ENCODE measurements at places on chromosomes 3 and 15.
A peak's percentile ranks its signal among the peaks of the same experiment; 100 is the strongest.

DNA sequence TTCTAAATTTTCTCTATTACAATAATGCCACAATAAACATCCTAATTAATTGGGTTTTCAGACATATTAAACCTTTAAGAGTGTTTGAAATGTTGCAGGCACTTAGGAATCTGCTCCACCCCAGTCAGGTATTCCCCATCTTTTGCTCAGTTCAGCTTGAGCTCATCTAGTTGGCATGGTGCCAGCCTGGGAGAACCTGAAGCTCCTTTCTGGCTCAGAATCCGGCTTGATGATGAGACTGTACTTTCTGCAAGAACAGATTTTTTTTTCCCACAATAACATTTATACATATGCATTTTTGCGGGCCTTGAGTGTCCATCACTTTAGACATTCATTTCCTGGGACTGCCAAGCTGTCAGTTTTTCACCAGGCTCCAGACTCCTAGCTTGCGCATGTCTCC lies 7.7 kb upstream of the OXSR1 start:
- peak; percentile 32 for DNase-seq

GRCh38 chr3:7682822-7683229 lies 818.8 kb upstream of the LMCD1 start:
- no peak for DNase-seq

DNA sequence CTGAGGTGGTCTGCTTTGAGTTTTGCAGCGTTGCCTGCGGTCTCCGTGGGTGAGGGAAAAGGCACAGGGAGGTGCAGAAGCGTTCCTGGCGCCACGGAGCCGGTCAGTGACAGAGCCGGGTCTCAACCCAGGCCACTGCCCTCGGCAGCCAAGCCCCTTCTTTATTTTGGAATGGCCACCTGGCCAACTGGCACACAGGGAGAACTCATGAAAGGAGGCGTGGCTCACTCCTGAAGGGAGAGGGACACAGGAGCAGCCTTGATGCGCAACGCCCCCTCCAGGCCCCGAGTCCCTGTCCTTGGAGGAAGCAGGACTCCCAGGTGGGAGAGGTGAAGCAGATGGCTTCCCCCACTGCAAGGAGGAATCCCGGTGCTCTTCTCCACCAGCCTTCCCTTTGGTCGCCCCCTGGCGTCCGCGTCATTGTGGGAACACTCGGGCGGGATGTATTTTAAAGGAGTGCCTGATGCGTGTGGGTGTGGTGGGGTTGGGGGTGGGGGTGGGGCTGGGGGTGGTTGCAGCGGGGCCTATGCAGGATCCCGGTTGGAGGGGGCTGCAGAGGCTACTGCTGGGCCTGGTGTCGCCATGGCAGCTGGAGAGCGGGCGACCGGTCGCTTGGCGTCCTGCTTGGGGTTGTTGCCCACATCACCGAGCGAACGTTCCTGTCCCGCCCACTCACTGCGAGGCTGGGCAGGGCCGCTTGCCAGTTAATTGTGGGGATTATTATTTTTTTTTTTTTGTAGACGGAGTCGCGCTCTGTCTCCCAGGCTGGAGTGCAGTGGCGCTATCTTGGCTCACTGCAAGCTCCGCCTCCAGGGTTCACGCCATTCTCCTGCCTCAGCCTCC lies 32.6 kb downstream of the APBA2 start:
- DNase-seq: no peak

DNA sequence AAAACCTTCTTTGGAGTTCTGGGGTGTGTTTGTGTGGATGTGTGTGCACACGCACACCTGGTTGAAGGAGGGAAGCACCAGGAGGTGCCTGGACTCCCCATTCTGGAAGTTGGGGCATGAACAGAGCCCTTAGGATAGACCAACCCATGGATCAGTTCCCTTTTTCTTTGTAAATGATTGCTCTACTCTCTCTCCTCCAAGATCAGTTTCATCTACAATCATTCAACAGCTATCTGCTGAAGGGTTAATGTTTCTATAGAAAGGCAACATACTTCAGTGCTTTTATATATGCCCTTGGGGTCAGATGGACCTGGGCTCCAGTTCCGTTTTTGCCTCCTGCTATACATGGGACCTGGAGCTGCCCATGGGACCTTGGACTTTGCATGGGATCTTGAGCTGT lies 352.1 kb upstream of the CFAP20DC start:
- no peak for DNase-seq

DNA sequence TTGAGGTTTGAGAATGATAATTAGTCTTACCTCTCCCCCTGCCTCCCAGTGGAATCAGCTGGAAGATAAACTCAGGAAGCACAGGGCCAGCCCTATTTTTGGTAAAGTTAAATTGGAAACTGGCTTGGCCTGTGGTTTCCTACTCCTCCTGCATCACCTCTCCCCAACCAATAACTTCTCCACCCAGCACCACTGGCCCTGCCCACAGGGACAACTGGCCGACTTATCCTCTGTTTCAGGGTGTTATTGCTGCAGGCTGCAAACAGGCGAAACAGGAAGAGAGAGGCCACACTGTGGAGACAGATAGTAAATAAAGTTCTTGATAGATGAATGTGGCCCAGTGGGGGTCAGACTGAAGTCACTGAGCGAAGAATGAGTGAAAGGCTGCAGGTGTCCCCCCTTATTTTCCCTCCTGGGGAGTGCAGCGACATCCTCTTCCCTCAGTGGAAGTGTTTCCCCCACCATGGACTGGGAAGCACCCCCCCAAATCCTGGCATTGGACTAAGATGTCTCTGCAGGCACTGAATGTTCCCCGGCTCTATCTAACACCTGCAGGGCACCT lies 47.1 kb downstream of the PDIA5 start:
- no peak for DNase-seq

- no peak for DNase-seq
Measured at GRCh38 chr3:40645883-40646282, 121.1 kb downstream of the ZNF621 start.

- DNase-seq: peak; percentile 34
Measured at GRCh38 chr3:172040078-172040980, 951 bp downstream of the FNDC3B start.

DNA sequence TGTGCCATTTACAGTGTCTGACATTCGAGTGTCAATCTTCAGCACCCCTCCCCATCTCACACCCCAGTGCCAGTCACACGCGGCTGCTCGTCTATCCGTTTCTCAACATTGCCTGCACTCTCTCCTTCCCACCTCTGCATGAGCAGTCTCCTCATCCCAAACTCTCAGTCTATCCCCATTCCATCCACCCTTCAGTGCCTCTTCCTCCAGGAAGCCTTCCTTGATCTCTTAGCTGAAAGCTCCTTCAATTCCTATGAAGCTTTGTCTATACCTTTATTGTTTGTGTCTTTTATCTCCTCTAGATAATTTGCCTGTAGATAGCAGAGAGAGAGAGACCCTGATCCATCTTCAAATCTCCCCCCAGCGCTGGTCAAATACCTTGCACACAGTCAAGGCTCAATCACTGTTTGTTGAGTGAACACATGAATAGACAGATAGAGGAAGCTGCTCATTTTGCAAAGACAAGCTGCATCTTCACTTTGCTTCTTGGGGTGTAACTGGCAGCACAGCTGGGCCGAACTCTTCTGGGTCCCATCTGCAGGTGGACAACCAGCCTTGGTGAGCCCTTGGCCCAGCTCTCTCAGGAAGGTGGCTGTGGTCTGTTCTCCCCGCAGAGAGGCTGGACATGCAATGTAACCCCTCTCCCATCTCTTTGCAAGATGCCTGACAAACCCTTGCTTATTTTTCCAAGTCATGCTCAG lies 52.8 kb downstream of the ITGA11 start:
- no peak for DNase-seq

GRCh38 chr3:18012436-18012835 lies 270.0 kb upstream of the TBC1D5 start:
- DNase-seq: no peak

- no peak for DNase-seq
Measured at GRCh38 chr15:79884204-79884596, 12.6 kb downstream of the MTHFS start.

DNA sequence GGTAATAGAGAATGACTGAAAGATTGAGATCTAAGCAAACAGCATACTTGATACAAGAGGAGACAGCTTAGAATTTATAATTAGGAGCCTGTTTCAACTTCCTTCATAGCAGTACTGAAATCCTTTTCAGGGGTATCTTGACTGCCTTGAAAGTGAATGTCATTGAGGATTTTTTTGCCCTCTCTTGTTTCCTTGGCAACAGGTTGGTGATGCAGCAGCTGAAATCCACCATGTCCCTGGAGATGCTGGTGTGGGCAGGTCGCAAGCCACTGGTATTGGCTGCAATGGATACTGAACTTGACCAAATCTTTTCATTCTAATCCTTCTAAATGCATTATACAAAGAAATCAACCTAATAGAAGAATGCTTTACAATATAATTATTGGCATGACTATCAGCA lies 59.3 kb upstream of the GAP43 start:
- no peak for DNase-seq

GRCh38 chr3:67018105-67018788 lies 20.1 kb downstream of the KBTBD8 start:
- peak; percentile 45 for DNase-seq

DNA sequence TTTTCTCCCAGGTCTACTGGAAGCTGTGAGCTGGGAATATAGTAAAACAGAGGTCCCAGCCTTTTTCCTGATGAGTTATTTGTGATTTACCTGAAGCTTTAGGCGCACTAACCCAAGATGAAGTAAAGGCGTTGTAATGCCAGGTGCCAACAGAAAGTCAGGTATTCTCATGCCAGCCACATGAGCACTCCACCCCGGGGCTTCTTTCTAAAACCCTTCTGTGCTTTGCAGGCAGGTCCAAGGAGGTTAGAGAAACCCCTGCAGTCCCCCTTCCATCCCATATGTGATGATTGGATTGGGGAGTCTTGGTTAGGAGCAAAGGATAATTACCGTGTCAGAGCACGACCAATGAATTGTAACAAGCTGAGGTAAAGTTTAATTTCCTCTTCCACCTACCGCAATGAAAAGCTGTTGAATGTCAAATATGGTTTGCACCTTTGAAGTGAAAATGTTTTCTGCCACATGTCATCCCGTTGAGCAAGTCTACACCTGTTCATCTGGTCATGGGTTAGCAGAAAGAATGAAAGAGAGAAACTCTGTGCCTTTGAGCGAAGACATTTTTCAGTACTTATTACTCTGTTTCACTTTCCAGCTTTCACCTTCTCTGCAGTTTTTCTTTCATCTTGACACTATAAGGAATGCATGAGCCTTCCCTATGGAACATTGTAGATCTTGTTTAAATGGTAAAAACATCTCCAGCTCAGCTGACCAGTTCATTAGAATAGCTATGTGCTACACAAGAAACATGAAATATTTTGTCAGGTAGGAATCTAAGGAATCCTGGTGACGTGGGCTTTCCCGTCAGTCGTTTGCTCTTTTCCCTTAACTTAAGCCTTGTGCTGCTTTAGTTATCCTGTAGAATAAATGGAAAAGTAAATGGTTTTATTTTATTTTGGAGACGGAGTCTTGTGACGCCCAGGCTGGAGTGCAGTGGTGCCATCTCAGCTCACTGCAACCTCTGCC lies 204.6 kb upstream of the IL12A start:
- no peak for DNase-seq

GRCh38 chr3:41370307-41370706 lies 171.0 kb downstream of the CTNNB1 start:
- no peak for DNase-seq

- DNase-seq: no peak
Measured at GRCh38 chr15:63608989-63609388, 11.8 kb downstream of the FBXL22 start.

DNA sequence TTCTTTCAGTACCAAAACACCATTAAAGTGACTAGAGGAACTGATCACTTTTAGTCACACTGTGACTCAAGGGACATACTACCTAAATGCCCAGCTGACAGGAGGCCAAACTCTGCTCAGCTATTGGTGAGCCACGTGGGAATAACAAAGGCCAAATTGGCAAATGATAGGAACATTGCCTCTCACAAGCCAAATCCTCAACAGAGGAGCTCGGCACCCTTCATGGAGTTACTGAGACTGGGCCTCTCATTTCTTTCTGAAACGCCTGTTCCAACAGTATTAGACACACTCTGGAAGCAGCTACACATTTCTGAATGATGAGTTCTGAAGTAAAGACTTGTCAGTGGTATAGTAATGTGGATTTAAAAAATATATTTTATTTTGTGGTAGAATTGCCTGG lies 166.0 kb upstream of the COL8A1 start:
- DNase-seq: no peak

GRCh38 chr3:99902091-99902490 lies 84.4 kb downstream of the CMSS1 start:
- DNase-seq: no peak

GRCh38 chr3:16382845-16383244 lies 117.8 kb downstream of the OXNAD1 start:
- no peak for DNase-seq

DNA sequence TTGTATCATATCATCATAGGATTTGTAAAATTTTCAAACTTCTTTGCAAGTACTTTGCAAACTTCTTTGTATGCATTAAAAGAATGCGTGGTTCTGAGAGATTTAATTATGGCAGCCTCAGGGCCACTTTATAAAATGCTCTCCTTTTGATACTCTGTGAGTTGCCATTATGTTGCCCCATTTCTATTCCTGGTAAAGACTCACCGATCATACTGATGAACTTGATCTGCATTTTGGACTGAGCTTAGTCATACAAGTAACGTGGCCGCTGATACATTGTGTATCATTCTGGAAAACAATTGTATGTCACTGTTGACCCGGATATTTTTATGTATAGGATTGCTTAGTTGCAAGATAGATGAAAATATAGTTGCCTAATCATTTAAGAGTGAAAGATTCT lies 38.8 kb downstream of the AKAP13 start:
- DNase-seq: no peak

- DNase-seq: no peak
Measured at GRCh38 chr3:87727783-87728182, 331.0 kb downstream of the CGGBP1 start.

DNA sequence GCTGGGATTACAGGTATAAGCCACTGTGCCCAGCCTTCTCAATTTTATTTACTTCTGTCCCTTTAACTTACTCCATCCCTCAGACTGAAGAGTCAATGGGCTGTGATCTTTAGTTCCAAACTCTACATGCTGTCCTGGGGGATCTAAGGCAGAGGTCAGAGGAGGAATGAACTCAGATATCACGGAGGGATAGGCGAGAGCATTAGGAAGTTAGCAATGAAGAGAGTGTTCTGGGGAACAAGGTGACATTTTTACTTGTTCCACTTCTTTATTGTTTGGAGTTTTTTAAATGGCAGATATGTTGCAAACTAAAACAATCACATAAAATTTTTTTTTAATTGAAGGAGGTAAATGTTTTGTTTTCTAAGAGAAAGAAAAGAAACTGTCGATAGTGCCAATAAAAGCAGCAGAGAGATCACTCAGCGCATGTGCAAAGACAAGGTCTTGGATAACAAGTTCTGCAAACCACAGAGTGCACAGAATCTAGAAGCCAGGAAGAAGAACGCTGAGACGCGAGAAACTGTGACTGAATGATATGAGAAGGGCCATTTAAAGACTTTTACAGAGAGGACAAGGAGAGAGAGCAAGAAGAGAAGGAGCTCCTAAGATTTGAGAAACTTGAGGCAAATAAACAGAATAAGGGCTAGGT lies 10.8 kb upstream of the CA12 start:
- no peak for DNase-seq

Measured in NCI-H2227 treated with DMSO at 0.1 percent for 48 hours (cell line).